ENCODE measurements at places on chromosomes 6 and 20.
A peak's percentile ranks its signal among the peaks of the same experiment; 100 is the strongest.

- peak; percentile 44 for DNase-seq
Observed at GRCh38 chr6:22271081-22271480, 25.8 kb downstream of the PRL start.

DNA sequence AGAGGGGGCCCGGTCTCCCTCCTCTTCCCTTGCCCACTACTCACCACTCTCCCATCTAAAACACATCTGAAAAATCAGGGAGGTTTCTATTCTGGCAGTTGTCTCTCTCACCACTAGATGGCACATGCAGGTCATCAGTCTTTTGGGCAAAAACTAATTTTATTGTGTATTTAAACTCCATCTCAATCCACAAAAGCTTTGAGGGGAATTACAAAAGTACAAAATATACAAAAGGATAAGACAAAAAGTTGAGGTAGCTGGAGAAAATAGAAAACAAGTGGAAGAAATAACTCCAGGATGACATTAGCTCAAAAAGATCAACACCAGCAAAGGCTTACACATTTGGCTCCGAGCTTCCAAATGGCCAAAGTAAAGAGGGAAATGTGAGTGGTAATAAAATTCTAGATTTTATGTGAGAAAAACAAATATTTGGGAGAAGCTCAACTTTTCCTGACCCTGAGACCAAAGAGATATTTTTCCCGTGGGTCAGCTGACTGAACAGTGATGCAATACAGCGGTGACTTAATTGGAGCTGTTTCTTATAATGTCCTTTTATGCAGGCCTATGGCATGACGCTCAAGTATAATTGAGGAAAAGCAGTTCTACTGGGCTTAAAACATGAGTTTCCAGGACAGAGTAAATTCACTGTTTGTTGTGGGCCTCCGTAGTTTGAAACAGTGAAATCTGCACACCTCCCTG, 79.8 kb upstream of the CHD6 start:
- DNase-seq = peak; percentile 45

DNA sequence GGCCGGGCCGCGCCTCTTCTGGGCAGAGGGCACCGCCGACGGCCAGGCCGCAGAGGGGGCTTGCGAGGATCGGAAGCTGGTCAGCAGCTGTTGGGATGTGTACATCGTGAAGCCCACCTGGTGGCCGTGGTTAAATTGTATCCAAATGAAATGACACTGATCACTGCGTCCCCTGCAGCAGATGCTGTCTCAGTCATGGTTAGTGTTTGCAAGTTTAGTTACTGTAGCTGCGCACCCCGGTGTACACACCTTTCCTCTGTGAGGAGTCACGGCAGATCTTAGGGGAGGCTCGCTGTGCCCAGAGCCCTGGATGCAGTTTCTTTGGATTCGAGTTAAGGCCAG, 653 bp downstream of the NAA20 start:
- no peak for DNase-seq

DNA sequence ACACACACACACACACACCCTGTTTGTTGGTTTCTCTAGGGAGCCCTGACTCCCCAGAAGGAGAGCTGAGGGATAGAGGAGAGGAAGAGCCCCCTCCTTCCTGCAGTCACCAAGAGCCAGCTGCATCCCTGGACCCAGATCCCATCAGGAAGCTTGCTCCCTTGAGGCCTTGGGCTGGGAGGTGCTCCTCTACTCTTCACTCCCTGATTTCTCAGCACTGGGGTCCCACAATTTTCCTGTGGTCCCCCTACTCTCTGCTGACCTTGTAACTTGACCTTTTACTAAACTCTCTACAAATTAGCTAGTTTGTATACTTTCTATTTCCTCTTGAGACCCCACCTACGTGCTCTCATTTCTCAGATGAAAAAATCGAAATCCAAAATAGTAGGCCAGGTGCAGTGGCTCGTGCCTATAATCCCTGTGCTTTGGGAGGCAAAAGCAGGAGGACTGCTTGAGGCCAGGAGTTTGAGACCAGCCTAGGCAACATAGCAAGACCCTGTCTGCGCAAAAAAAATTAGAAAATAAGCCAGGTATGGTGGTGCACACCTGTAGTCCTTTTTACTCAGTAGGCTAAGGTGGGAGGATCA, 5.0 kb upstream of the OCSTAMP start:
- no peak for DNase-seq
